Fibroblast of gingiva (primary cell): ENCODE measurements at places on chromosomes 4 and X.

DNA sequence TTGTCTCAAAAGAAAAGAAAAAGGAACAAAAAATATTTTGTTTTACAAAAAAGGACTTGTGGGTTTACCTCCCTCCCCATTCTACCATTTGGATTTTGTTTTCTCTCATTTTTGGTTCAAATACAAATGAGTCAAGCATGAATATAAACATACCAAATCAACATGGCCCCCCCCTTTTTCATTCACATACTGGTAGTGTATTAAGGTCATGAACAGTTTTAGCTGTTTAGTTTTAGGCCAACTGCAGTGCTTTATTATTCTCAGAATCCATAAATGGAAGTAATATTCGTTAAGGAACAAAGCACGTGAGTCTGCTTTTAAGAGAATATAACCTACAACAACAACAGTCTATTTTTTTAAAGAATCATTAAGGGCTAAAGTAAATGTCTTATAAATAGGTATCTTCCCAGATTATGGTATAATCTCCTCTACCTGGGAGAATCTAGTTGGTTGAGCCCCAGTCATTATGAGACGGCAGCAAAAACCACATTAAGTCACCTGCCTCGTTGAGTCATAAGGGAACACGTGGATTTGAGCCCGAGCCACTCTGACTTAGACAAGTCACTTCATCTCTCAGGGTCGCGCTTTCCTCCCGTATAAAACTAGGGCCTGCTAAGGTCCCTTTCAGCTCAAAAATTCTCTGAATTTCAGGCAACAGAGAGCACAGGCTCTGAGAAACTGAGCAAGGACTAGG, 26.7 kb downstream of the BCLAF3 start:
- no peak for DNase-seq

DNA sequence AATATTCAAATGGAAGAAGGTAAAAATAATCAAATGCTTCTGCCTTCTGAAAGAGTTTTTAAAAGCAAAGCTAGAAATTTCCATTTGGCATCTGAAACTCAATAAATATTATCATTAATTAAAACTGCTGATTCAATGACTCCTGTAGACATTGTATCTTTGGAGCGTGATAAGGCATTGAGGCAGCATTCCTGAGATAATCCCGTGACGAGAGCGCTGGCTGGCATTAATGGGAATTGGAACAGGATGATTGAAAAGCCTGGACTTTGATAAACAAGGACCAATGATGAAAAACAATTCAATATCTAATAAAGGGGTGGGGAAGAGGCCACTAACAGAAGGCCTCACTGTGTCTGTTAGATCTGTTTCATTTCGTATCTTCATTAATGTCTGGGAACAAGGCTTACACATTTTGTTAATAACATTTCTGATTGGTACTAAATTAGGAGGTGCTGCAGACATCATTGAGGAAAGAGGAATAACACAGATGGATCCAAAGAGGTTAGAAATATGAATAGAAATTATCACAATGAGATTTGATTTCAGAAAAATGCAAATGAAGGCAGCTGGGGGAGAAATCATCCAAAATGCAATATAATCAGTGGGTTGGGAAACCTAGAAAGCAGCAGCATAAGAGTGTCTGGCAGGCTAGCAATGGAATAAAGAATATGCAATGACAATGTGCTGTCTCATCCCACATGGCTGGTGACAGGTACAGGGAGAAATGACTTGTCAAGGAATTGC, 102.3 kb downstream of the SCD5 start:
- DNase-seq: no peak

GRCh38 chr4:74926007-74926406, 6.9 kb upstream of the PARM1 start:
- no peak for DNase-seq

DNA sequence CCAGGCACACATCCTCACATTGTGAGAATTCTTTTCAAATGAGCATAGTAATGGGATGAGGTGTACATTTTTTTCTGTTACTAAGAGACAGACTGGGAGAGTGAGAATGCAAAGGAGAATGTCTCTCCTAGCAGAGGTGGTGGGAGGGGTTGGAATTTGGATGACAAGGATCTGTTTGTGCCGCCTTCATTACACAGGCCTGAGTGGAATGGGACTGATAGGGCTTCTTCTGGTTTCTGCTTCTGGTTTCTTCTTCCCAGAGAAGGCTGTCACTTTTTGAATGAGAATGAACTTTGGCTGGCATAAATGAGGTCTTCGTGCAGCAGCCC, 55.4 kb downstream of the C4orf51 start:
- peak; percentile 92 for DNase-seq

- no peak for DNase-seq
Observed at GRCh38 chr4:150395872-150396271, 186.1 kb upstream of the MAB21L2 start.

DNA sequence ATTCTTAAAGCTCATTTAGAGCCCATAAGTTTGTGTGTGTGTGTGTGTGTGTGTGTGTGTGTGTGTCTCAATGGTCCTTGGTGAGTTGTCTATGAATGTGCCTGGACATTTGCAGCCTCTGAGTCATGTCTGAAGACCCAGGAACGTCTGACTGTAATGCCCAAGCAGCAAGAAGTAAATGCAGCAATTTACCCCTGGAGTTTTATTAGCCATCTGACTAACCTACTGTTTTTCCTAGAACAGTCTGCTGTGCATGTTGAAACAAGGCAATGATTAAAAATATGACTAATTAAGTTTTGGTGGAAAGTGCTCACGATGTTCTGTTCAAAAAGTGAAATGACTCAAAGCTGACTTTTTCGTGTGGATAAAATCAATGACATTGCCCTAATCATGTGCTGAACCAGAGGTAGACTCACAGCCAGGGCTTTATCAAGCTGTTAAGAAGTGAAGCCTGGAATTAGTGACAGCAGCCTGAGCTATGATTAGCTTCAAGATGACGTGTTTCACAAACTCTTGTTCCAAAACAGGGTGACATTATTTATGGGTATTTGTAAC, 201.6 kb downstream of the CPE start:
- DNase-seq: peak; percentile 62

- no peak for DNase-seq
Observed at GRCh38 chr4:1953335-1953734, 55.4 kb downstream of the NELFA start.

DNA sequence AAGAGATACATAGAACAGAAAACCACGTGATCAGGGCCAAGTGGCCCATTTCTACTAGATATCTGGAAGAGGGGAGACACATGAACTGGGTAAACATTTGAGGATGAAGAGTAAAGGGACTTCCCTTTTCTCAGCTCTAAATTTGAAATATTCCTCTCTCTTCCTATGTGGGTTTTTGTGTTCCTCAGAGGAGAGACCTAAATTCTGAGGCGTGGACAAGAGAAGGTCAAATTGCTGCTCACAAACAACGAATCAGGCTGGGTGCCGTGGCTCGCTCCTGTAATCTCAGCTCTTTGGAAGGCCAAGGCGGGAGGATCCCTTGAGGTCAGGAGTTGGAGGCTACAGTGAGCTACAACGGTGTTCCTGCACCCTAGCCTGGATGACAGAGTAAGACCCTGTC, 216.0 kb downstream of the PTTG2 start:
- DNase-seq: no peak

- DNase-seq: no peak
Observed at GRCh38 chr4:54973784-54974183, 151.6 kb downstream of the KDR start.

- DNase-seq: no peak
Observed at GRCh38 chrX:153776120-153776599, 4.7 kb upstream of the SRPK3 start.

- DNase-seq: no peak
Observed at GRCh38 chr4:67744561-67745283, 9.5 kb downstream of the GNRHR start.

DNA sequence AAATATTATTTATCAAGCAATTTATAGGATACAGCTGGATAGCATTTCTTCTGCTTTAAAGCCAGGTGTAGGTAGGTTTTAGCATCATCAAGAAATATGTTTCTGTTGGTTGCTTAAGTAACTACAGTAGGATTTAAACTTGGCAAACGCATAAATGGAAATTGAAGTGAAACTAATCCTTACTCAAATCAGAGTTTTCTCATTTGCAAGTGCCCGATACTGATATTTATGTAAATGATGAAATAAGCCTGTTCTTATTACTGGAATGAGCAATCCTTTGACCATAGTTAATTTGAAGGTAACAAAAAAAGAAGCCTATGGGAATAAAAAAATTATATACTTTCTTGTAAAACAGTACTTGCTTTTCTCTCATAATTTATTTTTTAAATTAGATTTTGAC, 23.2 kb upstream of the PIGA start:
- DNase-seq: no peak

GRCh38 chr4:185124006-185124405, 19.1 kb upstream of the SLC25A4 start:
- DNase-seq: no peak

DNA sequence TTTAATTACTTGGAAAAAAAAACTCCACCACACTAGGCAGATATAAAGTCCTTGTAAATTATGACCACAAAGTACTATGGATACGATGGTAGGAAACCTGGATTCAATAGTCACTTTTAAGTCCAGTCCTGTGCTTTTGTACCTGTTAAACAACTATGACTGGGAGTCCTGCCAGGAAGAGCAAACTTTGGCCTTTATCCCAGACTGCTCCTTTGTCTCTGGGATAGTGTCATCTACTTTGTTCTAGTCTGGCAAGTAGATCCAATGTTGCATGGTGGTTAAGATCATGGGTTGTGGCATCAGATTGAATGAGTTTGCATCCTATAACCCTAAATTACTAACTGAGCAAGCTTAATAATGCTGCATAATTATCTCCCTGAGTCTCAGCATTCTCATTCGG, 175.3 kb upstream of the FGF13 start:
- DNase-seq: no peak

DNA sequence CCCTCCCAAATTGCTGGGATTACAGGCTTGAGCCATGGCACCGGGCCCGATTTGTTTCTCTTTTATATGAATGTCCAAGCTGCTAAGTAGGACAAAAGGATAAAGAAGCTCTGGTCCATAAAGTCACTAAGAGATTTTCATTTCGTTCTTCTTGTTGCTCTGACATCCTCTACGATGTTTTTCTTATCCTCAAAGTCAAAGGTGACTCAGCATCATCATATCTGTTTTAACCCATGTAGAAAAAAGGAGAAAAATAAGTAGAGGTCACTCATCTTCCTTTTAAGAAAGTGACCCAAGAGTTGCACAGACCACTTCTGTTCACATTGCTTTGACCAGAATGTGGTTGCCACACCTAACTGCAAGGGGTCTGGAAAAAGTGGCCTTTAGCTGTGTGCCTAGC, 29.3 kb upstream of the DYNLT3 start:
- DNase-seq: no peak
